HS-5 (cell line): ENCODE measurements at places on chromosomes 12 and 14.

- no peak for DNase-seq
Observed at GRCh38 chr12:6953442-6954315, 2.5 kb downstream of the PTPN6 start.

DNA sequence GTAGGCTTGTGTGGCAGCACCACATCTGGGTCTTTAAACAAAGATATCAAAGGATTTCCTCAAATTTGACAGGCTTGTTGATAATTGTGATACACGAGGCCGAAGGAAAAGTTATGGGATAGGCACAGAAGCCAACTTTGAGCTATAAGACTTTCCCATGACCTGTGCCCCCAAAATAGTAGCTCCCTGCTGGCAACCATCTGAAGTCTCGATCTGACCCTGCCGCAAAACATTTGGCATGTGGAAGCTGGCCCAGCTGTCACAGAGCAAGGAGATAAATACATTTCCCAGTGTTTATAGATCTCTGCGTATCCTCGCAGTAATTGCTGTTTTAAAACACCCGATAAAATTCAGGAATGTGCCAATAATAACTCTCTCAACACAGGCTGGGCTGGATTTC lies 26.4 kb upstream of the RGS6 start:
- DNase-seq, result no peak

DNA sequence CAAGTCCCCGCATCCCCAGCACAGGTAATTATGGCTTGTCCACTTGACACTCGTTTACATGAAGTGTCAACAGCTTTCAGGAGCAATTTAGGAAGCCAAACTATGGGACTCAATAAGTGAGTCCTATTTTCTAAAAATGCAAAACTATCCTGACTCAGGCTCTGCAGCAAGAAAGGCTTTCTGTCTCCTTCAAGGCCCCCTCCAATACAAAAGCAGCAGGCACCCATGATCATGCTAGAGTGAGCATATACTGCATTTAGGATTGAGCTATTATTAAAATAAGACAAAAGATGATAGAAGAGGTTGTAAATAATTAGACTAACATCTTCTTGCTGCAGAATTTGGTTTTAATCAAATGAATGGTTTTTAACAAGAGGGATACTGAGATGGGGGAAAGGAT lies 3.2 kb downstream of the SIX6 start:
- no peak for DNase-seq

GRCh38 chr14:23639891-23640523 lies 3.8 kb downstream of the DHRS2 start:
- no peak for DNase-seq

- DNase-seq, result no peak
Observed at GRCh38 chr12:109926488-109927210, 26.6 kb downstream of the TCHP start.

DNA sequence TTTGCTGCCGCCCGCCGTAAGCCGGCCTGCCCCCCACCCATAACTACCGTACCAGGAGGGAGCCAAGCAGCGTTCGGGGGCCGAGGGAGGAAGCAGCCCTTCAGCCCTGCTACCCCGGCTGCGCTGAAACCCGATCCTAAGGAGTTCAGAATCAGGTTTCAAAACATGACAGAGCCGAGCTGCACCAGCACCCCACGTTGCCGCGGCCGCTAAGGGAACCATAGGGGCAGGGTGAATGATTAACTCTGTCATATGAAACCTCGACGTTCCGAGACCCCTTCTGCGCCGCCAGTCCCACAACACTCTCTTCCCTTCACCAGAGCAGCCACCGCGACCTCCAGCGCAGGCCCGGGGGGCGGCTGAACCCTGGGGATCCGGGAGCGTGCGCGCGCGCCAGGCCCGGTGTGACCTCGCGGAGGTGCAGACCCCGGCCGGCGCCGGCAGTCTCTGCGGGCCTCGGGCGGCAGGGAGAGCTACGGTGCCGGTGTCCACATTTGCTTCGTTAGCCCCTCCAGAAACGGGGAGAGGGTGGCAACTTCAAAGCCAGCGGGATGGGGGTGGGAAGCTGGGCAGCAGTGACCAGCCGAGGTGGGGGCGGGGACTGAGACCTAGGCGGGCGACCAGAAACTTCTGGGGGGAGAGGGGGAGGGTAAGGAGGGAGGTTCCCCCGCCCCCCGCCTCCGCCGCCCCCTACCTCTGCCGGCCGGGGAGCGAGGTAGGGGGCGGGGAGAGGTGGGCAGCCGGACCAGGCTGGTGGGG lies 1.6 kb downstream of the SIX4 start:
- no peak for DNase-seq

GRCh38 chr12:9948606-9949296 lies 16.6 kb upstream of the CLEC2A start:
- no peak for DNase-seq

- DNase-seq, result no peak
Observed at GRCh38 chr14:85483652-85484051, 46.3 kb upstream of the FLRT2 start.
